ENCODE measurements at places on chromosomes 6 and 20.

DNA sequence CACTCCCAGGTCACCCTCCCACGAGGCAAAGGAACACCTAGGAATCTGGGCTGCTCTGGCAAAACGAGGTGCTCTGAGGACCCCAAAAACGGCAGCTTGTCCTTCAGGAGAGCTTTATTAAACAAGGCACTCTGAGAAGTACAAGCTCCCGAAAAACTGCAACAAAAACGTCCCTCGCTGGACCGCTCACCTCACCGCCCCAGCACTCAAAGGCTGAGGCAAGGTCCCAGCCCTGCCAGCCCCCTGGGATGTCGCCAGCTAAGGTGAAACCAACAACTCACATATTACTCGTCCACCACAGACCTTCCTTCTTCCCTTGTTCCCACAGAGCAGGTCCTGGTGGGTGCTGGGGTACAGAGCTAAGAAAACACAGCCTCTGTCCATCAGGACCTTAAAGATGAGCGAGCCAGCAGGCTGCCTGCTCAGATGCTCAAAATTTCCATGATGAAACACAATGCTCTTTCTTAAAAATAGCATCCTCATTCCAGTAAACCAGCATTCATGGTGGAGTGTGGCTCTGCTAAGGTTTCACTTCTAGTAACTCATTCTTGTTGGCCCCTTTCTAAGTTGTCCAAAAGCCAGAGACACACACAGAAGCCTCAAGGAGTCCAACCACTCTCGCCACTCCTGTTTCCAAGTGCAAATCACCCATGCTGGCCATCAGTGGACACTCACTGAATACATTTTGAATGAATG, 35.9 kb downstream of the ATP9A start:
- DNase-seq, result no peak

DNA sequence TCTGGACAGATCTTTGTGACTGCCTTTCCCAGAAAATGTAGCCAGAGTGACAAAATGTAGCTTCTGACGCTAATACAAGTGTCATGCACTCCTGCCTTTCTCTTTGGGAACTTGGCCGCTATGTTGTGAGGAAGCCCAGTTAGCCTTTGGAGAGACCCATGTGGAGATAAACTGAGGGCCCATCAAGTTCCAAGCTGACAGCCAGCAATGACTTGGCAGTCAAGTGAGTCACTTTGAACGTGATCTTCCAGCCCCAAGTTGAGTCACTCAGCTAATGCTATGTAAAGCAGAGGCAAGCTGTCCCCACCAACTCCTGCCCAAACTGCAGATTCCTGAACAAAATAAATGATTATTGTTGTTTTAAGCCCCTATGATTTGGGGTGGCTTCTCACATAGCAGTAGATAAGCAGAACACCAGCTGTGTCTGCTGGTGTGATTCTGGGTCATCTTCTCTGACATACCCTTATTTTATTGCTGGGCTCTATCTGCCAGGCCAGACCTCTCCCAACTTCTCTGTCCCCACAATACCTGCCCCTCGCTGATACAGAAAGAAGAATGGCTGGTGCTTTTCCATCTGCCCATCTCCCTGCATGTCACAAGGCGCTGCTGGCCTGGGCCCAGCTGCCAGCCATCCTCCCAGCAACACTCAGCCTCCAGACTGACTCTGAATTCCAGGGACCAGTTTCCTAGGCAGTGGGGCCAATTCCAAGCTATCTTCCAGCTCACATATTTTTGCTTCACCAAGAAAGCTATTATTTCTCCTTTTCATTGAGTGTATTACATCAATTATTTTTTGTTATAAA, 274.8 kb downstream of the LRFN2 start:
- no peak for DNase-seq

- DNase-seq, result peak; percentile 79
These were observed 655.0 kb downstream of the QKI start for GRCh38 chr6:164069350-164069990.

DNA sequence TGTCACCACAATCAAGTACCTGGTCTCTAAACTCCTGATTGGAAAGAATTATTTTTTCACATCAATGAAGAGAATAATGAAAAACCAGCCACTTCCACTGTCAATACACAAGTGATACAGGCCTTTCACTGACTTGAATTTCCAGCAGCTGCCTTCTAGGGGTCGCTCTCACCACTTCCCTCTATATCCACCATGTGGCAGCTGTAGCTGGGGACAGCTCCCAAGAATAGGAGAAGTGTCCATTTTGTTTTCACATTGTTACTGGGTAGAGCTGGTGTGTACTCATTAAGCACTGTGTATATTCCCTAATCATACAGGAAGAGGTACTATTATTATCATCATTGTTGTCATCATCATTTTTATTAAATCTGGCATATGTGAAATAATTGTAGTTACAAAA, 438.4 kb upstream of the SPTLC3 start:
- no peak for DNase-seq

GRCh38 chr20:49496553-49497397, 14.3 kb upstream of the KCNB1 start:
- DNase-seq, result no peak

GRCh38 chr20:57660922-57661745, 40.9 kb upstream of the ZBP1 start:
- peak; percentile 60 for DNase-seq

DNA sequence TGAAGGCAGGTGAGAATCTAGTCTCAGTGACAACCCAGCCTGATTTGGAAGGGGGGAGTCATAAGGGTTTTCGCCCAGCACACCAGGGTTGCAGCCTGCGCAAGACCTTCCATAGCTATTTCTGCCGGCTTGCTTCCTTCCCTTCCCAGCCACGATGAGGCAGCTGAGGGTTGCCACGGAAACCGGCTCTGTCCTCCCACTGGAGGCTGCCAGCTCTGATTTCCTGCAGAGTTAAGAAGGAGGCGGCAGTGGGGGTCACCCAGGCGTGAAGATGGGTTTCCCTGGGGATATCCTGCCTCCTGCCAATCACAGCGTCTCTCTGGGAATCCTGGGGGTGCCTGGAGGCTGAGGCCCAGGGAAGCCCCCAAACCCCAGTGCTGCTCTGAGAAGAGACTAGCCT, 23.1 kb upstream of the KCNB1 start:
- DNase-seq, result no peak

DNA sequence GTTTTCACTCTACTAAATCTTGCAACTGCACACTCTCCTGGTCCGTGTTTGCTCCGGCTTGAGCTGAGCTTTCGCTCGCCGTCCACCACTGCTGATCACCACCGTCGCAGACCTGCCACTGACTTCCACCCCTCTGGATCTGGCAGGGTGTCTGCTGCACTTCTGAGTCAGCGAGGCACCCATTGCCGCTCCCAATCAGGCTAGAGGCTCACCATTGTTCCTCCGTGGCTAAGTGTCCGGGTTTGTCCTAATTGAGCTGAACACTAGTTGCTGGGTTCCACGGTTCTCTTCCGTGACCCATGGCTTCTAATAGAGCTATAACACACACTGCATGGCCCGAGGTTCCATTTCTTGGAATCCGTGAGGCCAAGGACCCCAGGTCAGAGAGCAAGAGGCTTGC, 98.6 kb upstream of the GPR6 start:
- DNase-seq, result no peak

- DNase-seq, result no peak
These were observed 147.7 kb upstream of the DST start for GRCh38 chr6:56790414-56790813.

DNA sequence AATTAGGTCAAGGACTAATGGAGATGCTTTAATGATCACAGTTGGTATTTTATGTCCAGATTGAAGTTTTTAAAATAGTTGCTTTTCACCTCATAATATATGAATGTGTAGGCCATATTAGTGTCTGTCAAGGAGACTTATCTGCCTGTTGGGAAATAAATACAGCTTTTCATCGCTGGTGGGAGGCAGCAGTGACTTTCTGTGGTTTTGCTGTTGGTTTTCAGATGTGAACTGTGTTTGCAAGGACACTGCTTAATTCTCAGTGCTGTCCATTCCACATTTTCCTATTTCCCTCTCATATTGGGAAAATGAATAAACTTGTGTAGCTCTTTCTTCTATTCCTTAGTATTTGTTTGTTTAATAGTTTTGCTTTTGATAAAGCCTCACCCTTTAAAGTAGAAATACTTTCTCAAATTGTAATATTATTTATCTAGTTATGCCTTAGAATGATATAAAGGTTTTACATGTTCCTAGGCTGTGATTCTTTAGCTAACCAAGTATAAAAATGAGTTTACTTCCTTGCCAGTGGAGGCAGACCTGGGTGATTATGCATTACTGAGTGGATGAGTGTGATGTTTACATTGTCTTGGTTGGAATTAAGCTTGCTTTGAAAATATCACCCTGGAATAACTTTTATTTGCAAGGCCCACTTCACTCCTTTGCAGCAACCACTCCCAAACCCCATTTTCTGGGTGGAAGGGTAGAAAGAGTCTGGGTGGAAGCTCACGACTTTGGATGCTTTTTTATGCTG, 3.3 kb downstream of the PLCB4 start:
- no peak for DNase-seq

GRCh38 chr6:35071347-35071994, 69.7 kb downstream of the TCP11 start:
- no peak for DNase-seq

GRCh38 chr6:12096342-12096741, 84.2 kb downstream of the HIVEP1 start:
- no peak for DNase-seq

- no peak for DNase-seq
These were observed 20.5 kb downstream of the LAMA5 start for GRCh38 chr20:62346398-62347150.

DNA sequence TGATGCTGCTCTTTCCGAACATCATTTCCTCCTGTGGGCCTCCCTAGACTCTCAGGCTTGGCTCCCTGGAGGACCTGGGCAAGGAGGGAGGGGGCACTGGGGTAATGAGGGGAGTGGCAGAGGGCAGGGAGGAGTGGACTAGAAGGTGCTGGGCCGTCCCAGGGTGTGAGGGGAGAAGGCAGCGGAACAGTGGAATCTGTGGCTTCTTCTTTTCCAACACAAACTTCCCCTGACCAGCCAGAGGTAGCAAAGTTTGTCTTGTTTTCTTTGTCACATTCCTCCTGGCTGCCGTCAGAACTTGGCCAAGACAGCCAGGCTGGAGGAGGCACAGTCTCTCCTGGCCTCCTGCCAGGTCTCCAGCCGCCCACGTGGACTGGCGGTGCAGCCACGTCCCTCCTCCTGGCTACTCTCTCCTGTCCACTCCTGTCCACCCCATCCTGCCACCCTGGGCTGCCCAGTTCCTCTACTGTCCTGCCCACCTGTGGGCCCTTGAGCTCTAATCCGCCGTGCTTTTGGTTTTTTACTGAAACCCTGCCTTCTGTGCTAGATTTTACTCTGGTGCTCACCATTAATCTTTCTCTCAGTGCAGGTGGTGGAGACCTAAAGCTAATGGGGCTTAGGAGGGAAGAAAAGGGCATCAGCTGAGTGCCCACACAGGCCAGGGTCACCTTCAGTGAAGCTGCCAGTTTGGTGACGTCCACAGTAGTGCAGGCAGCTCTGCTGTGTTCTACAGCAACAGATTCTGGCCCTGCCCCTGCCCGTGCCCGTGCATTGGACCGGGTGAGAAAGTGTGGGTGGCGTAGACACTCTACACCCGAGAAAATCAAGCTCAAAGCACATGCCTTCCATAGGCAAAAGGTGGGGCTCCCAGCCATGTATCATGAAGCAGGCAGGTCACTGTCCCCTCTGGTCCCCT, 2.8 kb upstream of the CDSN start:
- DNase-seq, result peak; percentile 89

DNA sequence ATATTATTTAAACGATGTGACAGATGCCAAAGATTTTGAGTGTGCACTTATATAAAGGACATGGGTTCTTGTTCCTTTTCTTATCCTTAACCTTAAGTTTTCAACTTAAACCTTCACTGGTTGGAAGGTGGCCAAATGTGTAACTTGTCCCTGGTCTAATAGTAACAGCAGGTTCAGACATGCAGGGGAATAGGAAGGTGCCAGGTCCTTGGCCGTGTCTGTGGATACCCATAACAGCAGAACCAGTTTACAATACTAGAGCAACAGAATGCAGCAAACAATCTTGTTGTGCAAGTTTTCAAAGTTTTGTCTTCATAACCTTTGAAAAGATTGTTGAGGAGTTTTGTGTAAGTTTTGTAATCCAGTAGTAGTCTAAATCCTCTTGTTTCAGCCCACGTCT, 4.4 kb downstream of the MYB start:
- no peak for DNase-seq

GRCh38 chr20:50208085-50208491, 17.5 kb downstream of the CEBPB start:
- DNase-seq, result no peak

DNA sequence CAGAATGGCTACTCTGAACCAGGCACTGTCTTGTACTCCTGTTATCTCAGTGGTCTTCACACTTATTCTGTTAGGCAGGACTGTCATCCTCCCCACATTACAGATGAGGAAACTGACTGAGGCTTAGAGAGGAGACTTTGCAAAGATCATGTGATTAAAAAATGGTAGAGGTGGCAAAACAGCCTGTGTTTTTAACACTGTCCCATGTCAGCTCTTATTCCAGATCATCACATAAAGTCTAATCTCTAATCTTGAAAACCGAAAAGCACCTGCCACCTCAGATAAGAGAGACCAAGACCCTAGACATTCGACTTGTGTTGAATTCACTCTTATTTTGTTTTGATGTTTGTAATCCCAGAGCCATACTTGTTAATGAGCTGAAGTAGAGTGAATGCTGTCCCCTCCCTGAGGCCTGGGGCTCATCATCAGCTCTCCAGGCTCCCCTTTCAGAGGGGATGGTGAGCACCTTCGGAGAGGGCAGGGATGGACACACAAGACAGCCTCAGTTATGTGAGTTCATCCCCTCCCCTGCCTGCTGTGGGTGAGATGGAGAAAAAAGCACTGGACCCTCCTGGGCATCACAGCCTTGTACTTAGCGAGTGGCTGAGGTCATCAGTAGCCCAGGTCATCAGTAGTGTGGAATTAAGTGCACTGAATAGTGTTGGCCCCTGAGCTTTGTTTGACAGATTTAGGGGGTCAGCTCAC, 30.6 kb downstream of the MTHFD1L start:
- no peak for DNase-seq

DNA sequence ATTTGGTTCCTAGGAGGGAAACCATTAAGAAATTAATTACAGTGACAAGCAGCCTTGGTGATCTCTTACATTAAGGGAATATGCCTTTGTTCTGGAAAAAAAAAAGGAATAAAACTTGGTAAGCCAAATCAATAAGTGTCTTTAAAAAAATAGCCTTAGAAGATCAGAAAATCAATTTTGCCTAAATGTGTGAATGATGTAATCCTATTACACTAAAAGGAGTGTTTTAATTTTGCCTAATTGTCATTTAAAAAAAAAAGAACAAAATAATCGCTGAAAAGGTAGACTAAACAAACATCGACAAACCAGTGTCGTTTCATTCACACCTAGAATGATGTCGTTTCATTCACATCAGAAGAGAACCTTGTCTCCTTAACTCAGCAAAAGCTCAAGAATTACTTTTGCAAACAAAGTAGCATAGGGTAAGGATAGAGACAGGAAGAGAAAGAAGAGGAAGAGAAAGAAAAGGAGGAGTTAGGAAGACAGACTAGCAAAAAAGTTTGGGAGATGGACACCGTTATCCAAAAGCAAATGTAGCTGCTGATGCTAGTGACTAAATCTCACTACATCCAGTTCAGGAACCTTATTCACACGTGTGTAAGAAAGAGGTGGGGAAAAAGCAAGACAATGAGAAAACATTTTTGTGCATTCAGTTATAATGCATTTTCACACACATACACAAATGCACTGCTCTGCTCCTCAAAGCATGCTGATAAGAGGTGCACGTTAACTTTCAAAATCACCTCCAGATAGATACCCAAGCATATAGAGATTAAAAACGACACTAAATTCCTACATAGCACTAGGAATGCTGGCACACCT, 60.6 kb downstream of the HIVEP2 start:
- no peak for DNase-seq

- no peak for DNase-seq
These were observed 94.1 kb downstream of the PRDM1 start for GRCh38 chr6:106180208-106180607.

- DNase-seq, result no peak
These were observed 39.8 kb upstream of the CDH22 start for GRCh38 chr20:46347841-46348803.

All from sciatic nerve (tissue), 2 donors.